ENCODE measurements at places on chromosomes 11 and 22.
A peak's percentile ranks its signal among the peaks of the same experiment; 100 is the strongest.

GRCh38 chr11:86660088-86660487 lies 12.3 kb downstream of the ME3 start:
- DNase-seq: no peak

DNA sequence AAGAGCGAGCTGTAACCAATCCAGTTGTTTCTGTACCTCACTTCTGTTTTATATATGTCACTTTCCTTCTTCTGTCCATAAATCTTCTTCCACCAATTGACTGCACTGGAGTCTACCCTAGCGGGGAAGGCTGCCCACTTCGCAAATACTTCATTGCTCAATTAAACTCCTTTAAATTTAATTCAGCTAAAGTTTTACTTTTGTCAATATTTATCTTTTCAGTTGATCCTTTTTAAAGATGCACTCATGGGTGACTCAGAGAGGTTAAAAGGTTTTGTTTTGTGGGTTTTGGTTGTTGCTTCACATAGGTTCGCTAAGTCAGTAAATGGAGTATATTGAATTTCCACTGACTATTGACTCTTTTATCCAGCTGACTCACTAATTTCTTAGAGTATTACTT lies 597.2 kb downstream of the DLG2 start:
- DNase-seq: no peak

GRCh38 chr22:35378621-35379020 lies 2.3 kb upstream of the HMOX1 start:
- DNase-seq: no peak

DNA sequence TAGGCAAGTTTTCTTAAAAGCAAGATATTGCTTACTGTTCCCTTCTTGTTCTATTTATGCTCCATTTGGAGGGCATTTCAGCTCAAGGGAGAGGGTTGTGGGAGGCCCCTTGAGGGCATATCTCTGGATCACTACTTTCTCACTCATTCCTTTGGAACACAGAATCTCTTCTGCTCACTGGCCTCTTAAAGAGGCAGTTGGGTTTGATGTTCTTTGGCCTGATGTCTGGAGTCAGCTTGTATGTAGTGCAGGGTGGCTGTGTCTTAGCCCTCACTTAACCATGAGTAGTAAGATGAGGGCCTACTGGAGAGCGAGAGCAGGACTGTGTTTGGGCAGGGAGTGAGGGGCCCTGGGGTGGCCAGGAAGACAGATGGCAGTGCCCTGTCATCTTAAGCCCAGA lies 3.6 kb downstream of the INCENP start:
- DNase-seq: no peak

- no peak for DNase-seq
Measured at GRCh38 chr22:37053310-37054055, 1.9 kb downstream of the KCTD17 start.

GRCh38 chr11:24249921-24250320 lies 246.9 kb upstream of the LUZP2 start:
- no peak for DNase-seq

GRCh38 chr22:29726106-29726505 lies 6.3 kb downstream of the CABP7 start:
- no peak for DNase-seq

DNA sequence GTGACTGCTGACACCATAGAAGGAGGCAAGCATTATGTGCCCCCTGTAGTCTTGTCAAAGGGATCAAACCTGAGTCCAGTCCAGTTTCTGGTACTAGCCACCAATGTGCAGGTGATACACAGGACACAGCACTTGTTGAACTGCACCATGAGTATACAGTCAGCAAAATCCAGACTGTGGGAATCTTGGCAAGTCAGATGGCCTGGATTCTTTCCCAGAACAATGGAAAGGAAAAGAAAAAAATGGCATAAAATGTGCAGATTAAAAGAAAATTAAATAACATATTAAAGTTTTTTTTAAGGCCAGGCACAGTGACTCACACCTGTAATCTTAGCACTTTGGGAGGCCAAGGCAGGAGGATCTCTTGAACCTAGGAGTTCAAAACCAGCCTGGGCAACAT lies 16.8 kb downstream of the CRY2 start:
- no peak for DNase-seq

- no peak for DNase-seq
Measured at GRCh38 chr11:97557399-97557798, 1167.6 kb downstream of the JRKL start.

DNA sequence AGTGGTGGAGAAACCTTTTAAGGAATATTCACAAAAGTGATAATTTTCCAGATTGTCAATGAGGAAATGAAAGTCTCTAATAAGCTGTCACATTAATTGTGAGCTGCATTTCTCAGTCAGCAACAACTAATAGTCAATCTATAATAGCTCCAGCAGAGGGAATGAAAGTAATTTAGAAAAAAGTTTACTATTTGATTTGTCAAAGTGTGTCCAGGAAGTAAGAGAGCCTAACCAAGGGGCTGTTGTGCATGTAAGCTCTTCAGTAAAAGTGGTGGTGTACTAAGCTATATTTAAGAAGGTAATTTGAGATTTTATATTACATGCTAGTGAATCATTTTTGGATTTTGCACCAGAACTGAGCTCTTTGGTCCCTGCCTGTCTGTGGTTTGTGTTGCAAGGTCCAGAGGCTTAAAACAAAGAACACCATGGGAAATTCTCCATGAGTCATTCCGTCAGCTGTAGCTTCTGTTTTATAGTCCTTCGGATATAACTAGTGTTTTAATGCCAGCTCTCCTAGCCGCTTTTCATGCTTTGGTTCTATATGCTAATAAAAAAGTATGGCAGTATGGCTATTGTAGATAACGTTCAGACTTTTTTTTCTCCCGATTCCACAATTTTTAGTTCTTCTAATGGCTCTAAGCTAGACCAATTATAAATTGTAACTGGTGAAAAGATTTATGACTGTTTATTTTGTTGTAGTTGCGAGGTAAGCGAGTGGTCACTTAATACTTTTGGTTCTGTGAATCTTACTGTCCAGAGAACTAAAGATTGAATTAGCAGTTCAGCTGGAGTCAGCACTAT lies 64.6 kb downstream of the ARHGEF12 start:
- DNase-seq: no peak

DNA sequence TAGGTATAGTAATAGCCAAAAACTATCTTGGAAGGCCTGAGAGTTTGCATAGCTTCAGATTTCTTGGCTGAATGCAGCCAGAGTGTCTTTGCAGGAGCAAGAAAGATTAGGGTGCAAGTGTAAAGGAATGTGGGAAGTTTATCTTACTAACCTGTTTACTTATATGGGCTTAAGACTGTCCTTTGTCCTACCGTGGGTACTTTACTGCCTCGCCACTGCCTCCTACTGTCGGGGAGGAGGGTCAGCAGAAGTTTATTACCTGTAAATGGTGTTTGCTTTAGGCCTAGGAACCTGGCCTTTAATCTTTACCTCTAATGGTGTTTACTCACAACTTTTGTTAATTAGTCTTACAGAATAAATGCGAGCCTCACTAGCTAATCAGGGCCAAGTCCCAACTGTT lies 633.8 kb downstream of the DLG2 start:
- no peak for DNase-seq

GRCh38 chr11:33691066-33691864 lies 9.4 kb downstream of the C11orf91 start:
- DNase-seq: no peak

DNA sequence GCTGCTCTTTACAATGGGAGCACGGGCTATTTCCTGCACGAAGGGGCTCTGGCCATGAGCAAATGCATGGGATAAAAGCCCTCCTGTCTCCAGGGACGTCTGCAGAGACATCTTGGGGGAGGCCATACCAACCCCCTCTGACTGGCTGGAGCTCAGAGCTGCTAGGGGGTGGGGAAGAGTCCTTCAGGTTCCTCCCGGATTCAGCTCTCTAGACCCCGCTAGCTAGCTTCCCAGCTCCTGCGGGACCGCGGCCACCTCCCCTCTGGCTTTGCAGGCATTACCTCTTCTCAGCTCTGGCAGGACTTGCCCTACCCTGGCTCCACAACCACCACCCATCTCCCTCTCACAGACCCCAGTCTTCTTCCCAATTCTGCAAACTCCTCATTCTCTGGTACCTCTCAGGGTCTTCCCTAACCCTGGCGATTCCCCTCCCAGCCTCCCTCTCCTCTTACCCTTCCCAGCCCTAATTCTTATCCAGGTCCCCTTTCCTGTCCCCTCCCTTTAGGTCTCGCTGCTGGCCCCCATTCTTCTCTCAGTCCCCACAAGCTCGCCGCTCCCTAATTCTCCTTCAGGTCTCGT lies 802 bp downstream of the SYT13 start:
- no peak for DNase-seq

GRCh38 chr11:64451856-64452255 lies 92.9 kb downstream of the RPS6KA4 start:
- DNase-seq: no peak

DNA sequence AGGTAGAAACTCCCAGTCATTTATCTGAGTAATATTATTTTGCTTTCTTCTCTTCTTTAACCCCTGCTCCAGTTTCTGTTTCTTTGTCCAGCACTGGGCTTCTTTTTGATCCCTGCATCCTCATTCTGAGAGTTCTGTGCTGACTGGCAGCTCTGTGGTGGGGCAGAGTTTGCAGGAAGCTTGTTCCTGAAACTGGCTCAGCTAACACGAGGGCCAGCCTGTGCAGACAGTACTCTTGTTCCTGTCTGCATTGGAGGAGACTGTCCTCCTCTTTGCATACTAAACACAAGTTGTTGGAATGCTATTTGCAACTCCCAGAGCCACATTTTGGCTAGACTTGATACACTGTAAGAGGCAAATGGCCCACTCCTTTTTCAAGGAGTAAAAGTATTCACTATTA lies 93.1 kb upstream of the HORMAD2 start:
- peak; percentile 5 for DNase-seq

- no peak for DNase-seq
Measured at GRCh38 chr11:111561791-111562325, 21.3 kb downstream of the LAYN start.

DNA sequence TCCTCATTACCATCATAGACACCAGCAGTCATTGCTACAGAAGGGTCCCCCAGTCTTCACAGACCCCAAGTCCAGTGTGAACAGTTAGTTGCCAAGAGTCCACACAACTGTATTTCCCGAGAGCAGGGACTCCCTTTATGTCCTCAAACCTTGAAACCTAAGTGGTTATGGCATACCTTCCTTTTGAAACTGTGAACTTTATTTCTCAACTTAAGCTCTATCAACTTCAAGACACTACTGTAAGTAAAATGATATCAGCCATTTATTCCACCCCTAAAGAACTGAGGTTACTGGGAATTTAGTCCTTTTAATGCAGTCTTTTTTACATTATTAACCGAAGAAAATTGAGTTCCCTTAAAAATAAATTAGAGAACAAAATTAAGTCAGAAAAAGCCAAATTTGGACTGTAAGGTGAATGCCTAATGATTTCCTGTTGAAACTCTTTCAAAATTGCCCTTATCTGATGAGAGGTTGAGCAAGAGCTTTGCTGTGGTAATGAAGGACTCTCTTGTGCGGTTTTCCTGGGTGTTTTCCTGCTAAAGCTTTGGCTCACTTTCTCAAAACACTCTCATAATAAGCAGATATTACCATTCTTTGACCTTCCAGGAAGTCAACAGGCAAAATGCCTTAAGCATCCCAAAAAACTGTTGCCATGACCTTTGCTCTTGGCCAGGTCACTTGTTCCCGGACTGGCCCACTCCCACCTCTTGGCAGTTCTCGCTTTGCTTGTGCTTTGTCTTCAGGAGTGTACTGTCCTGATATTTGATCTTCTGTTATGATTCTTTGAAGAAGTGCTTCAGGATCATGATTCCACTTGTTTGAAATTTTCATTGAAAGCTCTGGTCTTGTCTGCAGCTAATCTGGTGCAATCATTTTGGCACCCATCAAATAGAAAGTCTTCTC lies 765.4 kb upstream of the ANO3 start:
- DNase-seq: no peak

DNA sequence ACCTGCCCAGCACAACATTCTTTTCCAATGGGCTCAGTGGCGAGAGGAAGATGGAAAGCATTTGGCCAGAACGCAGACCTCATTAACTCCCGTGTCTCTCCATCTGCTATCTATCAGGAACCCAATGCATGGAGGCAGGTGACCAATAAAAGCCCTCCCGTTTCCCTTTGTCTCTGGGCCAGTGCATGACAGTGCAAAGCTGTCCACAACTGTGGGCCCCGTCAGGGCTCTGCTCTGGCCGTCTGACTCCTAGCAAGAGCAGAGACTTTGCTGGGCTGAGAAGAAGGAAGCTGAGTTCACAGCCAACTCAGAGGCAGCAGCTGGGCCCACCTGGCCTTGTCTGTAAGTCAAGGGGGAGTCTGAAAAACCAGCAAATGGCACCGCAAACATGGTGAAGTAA lies 177.8 kb downstream of the TENM4 start:
- no peak for DNase-seq

GRCh38 chr11:108872781-108873291 lies 208.0 kb downstream of the DDX10 start:
- DNase-seq: no peak

DNA sequence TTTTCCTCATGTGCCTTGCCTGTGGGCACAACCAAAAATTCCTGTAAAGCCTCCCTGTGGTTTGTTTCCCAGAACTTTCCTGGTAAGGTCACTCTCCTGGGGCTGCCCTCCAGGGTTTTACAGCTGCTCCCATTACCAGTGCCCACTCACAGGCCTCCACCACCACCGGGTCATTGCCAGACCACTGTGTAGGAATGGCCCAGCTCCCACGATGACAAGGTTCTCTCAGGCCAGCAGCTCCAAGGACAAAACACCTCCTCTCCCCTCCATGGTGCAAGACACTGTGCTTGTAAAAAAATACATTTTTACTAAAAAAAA lies 96.1 kb upstream of the AKIP1 start:
- DNase-seq: no peak

DNA sequence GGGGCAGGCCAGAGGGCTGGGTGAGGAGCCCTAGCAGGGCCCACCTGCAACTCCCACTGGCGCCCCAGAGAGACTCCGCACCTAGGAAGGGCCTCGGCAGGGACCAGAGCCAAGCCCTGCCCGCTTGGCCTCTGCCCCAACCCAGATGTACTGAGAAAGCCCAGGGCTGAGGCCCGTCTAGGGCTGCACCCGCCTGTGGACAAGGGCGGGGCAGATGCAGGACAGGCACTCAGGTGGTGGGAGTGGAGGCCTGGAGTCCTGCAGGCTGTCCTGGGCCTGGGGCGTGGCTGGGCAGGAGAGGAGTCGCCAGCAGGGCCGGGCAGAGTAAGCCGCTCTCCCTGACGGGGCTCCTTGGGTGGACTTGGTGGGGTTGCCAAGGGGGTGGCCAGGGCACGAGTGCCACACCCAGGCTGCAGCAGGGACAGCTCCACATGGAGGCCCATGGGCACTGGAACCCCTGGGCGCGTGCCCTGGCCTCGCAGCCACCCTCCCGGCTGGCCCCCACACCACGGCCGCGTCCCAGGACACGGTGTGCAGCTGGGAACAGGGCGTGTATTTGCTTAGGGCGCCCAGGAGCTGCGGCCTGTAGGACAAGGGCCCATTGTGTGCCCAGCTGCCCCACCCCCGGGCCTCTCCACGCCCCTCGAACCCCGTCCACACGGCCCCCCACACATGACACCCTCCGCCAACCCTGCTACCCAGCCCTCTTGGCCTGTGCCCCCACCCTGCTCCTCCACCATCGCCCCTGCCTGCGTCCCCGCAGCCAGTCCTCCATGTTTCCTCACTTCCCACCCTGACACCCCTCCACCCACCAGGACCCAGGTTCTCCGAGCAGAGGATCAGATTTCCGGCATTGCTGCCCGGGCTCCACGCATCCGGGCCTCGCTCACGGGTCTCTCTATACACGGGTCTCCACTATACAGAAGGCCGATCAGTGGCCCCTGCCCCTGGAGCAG lies 11.3 kb upstream of the PIM3 start:
- no peak for DNase-seq
